ENCODE measurements at places on chromosomes 16 and 17.

DNA sequence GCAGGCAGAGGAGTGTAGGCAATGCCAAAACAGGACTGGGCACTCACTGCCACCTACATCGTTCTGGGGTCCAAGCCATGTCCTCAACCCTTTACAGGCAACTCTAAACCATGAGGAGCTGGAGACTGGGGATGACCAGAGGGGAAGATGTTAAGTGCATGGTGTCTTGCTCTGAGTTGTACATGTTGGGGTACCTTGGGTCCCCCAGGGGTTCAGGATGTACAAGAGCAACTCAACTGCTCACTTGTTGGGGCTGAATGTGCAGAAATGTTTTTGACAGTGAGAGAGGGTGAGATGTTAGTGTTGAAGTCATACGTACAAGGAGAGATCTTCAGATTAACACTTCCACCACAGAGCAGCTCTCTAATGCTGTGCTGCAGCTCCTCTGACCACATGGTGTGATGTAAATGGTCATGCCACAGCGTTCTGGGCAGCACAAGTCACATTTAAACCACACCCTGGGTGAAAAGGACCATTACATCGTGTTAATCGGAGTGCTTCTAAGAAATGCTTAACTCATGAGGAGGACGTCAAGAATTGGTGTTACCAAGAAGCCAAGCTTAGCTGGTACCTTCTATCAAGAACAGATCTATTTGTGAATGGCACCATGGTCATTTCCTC lies 2.4 kb downstream of the CCL18 start:
- peak; percentile 23 for DNase-seq

DNA sequence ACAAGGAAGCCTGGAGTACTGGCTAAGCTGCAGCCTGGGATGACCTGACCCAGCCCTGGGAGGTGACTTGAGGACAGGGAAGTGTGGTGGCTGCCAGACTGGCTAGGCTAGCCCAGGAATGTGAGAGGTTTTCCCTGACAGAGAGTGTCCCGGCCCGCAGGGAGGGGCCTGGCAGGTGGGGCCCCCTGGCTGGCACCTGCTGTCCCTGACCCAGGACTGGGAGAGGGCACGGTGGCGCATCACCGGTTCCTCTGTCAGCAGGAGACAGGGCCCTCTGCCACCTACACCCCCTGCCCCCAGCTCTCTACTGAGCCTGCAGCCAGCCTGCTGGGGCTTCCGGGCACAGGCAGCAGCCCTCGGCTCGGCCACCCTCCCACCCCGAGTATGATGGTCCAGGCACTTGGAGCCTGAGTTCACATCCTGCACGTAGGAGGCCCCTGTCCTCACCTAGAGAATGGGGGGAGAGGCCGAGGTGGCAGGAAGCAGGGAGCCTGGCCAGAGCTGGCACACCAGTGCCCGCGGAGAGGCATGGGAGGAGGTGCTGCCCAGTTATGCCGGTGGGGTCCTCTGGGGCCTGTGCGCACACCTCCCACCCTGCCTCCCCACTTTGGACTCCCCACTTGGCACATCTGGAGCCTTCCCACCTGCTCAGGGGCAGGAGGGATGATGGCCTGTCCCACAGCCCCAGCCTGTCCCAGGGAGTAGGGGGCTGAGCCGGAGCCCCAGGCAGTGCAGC lies 528 bp downstream of the PRSS27 start:
- no peak for DNase-seq

- DNase-seq, result no peak
These were observed 63.5 kb downstream of the PRMT7 start for GRCh38 chr16:68374246-68374805.

- no peak for DNase-seq
These were observed 845 bp upstream of the NAT9 start for GRCh38 chr17:74776990-74777389.

GRCh38 chr16:88352261-88353200 lies 30.2 kb upstream of the ZNF469 start:
- no peak for DNase-seq

DNA sequence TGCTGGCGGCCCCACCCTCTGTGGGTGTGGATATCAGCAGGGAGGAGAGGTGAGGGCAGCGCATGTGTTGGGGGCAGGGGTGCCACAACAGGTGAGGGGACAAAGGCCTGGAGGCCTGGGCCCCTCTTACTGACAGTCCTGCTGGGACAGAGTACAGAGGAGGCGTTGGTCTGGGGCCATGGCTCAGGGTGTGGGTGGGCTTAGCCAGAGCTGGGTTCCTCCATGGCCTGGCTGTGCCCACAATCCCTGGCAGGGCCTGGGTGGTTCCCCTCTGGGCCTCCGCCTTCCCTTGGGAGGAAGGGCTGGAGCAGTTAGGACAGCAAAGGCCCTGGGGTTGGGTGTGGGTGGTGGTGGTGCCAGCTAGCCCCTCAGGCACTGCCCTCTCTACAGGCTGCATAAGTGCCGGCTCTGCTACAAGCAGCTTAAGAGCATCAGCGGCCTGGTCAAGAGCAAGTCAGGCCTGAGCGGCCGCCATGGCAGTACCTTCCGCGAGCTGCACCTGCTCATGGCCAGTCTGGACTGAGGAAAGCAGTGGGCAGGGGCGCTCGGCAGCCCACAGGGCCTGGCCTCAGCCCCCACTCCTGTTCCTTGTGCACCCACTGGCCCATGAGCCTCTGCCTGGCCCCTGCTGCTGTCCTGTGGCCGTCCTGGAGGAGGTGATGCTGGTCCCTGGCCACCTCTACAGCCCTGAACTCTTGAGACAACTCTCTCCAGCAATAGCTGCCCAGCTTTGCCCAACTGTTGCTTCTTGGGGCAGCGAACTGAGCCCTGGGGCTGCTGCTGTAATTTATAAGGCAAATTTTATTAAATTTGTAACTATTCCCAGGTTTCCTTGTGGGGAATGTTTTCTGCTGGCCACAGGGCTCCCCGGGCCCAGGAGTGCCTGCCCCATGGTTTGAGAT lies 21.1 kb downstream of the KATNB1 start:
- no peak for DNase-seq

DNA sequence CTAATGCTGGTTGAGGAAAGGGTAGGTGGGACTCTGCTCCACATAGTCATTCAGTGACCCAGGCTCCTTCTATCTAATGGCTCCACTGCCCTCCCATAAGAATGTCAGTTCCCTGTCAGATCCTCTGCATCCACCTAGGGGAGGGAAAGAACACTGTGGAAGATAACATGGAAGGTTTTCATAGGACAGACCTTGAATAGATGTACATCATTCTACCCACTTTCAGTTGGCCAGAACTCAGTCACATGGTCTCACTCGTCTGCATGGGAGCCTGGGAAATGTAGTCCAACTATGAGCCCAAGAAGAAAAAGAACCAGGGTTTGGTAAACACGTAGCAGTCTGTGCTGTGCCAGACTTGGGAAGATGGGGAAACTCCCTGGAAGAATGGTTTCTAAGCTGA lies 27.1 kb upstream of the SCNN1B start:
- DNase-seq, result no peak

DNA sequence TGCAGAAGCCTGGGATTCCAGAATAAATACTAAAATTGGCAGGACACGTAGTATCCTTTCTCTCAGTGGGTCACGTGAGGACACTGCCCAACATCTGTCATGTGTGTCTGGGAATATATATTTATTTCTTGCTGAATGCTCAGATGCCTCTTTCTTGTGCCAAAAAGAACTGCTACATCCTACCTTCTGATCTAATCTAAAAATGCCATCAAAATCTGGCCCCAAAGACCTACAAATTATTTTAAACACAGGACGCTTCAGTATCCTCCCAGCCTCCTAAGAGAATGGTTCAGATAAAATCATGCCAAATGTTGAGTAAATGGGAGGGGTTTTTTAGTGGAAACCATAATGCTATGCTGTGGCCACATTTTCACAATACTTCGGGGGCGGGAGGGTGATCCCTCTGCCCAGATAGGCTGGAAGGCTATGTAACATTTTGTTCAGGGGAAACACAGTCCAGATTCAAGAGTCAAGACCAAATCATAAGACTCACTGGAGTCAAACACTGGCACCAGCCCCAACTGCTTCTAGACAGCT lies 22.9 kb upstream of the CORO6 start:
- DNase-seq, result no peak

GRCh38 chr17:34619687-34620217 lies 40.4 kb downstream of the TMEM132E start:
- no peak for DNase-seq

- DNase-seq, result no peak
These were observed 1.1 kb upstream of the STUB1 start for GRCh38 chr16:678858-679813.

GRCh38 chr17:83154311-83155127 lies 75.1 kb downstream of the METRNL start:
- no peak for DNase-seq

- no peak for DNase-seq
These were observed 15.5 kb downstream of the LLGL2 start for GRCh38 chr17:75540923-75541503.

GRCh38 chr16:67150047-67150832 lies 558 bp downstream of the B3GNT9 start:
- peak; percentile 45 for DNase-seq

DNA sequence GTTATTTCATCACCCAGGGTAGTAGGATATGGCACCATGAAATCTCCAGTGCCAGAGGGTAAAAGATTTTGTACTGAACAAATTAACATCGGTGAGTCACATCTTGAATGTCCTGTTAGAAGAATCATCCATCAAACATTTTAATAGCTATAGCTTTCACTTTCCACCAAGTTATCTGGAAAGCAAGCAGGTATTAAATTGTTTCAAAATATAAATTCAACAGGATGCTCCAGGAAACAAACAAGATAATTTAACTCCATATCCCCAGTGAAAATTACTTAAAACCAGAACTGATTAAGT lies 2.4 kb downstream of the VEZF1 start:
- no peak for DNase-seq
